Aorta (tissue), 5 donors: ENCODE measurements at places on chromosomes 3 and 15. TPM values are rescaled to one million over a fixed set of nuclear protein-coding genes. Genes with fewer than 3 reads are reported as not detected.

LRRC31 gene
- not detected for total RNA-seq

- no peak for DNase-seq
These were observed 521.8 kb upstream of the CNTN3 start for GRCh38 chr3:75136100-75136897.

ADCY5 gene
- total RNA-seq, result 72.7 TPM

AGBL1 gene
- total RNA-seq, result 0.21 TPM

- no peak for DNase-seq
These were observed 23.0 kb upstream of the CLRN1 start for GRCh38 chr3:150995510-150995909.

DNA sequence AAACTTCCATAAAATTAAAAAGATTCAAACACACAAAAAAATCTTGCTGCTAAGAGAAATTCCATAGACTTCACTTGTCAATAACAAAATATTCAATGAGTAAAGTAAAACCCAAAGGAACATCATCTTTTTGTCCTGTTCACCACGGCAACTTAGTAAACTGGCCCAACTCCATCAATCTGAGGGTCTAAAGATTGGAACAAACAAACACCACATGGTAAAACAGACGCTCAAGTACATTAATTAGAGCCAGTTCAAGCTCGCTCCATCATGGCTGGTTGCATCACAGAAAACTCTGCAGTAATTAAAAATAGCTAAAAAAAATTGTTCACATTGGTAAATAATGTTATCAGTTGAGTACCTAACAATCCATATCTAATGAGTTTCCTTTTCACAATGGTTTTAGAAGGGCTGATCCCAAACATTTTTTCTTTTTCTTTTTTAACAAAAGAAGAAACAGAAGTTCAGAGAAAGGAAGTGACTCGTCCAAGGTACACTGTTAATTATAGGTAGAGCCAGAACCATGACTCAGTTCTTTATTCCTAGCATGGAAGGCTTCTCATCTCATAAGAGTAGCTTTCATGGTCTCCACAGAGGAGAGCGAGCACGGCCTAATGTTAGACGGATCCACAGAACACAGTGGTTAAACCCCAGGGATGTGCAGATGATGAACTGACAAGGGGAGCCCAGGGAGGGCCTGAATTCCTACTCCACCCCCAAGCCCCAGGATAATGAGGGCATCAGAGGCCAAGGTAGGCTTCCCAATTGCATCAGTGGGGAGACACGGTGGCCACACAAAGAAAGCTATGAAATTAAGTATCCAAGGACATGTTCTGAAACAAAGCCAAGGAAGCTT, 79.2 kb upstream of the ARHGEF3 start:
- DNase-seq, result no peak

DNA sequence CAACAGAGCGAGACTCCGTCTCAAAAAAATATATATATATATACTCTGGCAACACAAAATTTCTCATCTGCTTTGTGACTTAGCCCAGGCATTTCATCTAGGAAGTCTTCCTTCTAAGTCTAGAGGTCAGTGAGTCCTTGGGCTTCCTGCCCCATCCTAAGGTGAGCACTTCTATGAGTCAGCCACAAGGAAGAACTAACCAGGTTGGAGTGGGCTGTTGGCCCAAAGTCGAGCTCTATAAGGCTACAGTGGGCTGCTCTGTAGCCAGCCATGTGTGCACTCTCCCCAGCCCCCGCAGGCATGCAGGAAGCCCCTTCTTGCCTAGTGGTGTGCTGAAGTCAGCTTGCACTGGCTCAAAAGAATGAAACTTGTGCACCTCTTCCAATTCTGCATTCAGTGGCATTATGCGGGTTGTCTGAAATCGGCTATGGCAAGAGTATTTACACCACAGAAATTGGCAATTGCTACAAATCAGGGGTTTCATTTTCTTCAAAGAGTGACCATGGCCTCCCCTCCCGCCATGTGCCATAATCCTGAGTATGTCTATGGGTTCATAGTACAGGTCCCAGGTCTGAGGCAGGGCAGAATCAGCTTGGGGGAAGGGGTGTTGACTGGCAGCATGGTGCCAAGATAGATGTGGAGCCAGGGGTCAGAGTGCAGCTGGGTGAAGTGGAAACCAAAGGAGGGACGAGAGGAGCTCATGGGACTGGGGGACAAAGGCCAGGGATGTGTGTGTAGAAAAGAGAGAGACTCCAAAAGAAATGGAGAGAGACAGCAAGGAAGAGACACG, 22.0 kb upstream of the LOXL1 start:
- DNase-seq, result peak; percentile 57

DNA sequence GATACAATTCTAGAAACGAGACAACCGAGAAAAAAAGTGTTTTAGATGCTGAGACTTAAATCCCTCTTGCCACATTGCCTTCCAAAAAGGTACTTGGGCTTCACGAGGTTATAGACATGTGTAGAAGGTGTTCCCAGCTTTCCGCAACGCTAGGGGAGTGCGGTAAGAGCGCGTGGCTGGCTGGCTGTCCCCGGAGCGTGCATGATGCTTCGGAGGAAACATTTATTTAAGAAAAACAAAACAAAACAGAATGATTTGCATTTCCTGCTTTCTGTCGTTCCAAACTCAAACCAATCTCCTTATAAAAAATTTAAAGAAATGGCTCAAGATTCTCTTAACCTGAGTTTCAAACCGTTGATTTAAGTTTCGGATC, 841 bp downstream of the SLC6A20 start:
- DNase-seq, result no peak

WNT5A gene
- total RNA-seq, result 0.52 TPM

- DNase-seq, result no peak
These were observed 15.2 kb upstream of the MME start for GRCh38 chr3:155064920-155065319.

GRCh38 chr3:8504611-8504973, 3.0 kb downstream of the LMCD1 start:
- no peak for DNase-seq

FBXO40 gene
- total RNA-seq, result not detected

DNA sequence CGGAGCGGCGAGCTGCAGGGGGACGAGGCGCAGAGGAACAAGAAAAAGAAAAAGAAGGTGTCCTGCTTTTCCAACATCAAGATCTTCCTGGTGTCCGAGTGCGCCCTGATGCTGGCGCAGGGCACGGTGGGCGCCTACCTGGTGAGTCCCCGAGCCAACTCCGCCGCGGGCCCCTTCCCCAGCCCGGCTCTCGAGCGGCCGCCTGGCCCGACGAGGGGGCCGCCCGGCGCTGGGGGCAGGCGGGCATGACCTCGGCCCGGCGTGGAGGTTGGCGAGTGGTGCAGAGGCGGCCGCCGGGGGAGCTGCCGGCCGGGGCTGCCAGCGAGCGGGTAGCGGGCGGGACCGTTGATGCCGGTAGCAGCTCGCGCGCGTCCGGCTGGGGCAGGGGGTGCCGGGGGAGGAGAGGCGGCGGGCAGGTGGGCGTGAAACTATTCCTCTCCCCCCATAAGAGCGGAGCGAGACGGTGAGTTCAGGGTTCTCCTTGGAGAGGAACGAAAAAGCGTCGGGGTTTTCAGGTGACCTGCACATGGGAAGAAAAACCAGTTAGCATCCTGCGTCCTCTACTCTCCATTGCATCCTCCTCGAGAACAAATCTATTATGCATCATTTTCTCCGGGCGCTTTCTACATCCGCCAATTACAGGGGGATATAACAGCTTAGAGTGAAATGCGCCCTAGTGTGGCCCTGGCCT, 585 bp downstream of the SLCO3A1 start:
- peak; percentile 89 for DNase-seq

DNA sequence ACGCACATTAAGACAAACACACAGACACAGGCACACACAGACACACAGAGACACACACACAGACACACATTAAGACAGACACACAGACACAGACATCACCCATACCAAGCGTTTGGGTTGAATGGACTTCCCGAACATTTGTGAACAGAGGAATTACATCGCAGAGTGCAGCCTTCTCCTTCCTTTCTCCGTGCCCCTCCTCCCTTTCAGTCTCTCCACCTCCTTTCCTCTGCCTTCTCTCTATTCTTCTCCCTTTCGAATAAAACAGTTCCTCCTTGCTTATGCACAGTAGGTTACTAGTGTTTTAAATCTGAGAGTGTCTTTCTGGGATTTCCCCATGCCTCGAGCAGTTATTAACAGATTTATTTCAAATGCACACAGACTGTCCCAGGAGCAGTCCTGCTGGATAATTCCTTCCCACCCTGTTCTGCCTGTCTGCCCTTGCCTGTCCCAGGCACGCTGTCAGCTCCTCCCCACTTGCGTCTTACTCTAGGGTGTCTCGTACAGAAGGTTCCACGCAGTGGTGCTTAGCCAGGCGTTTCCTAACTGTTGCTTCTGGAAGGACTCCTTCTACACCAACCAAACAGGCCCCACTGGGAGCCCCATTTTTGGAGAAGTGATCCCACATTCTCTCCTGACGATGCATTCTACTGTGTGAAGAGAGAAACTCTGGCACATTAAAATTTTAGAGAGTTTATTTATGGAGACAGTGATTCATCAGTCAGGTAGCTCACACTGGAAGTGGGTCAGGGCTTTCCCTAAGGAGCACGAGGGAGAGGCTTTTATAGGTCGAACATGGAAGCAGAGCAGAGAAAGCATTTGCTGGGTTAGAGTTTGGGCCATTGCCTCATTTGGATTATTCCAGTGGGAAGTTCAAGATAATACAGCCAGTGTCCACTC, 163.8 kb downstream of the SV2B start:
- peak; percentile 74 for DNase-seq

CHRNA7 gene
- 3.5 TPM for total RNA-seq

EFHB gene
- total RNA-seq, result 0.81 TPM

DNA sequence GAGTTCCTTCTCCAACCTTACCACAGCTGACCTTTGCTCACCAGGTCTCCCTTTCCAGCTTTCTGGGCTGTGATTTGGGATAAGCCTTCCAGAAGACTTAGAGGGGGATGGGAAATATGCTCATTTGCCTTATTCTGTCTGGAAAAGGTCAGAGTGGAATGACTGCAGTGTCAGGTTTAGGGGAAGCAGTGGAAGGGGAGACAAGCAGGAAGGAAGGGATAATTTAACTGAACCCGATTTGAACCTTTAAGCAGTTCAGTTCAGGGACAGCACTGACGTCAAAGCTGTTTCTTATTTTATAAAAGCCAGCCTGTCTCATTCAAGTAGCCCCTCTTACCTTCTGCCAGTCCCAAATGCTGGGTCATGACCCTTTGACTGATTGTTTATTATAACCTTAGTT, 418.4 kb upstream of the RARB start:
- DNase-seq, result no peak

- DNase-seq, result no peak
These were observed 66.5 kb upstream of the TBL1XR1 start for GRCh38 chr3:177263615-177264368.

DNA sequence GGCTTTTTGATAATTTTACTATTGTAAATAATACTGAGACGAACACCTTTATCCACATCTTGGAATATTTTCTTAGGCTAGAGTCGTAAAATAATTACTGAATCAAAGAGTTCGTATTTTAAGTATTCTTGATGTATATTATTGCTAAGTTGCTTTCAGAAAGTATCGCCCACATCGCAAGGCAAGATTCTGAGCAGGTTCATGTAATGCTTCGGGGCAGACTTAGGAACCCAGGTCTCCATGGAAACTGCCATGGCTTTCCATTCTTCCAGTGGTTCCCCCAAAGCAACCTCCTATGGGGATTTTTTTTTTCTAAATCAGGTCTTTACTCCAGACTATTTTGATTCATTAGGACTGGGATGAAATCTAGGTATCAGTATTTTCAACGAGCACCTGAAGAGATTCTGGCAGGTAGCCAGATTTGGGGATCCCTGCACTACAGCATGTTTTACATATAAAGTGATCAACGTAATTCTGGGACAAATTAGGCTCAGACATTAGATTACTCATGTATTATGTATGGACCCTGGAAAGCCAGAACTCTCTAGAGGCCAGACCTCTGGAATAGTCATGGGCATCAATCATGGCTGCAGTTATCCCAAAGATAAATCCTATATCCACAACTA, 86.5 kb downstream of the B3GNT5 start:
- DNase-seq, result no peak

DNA sequence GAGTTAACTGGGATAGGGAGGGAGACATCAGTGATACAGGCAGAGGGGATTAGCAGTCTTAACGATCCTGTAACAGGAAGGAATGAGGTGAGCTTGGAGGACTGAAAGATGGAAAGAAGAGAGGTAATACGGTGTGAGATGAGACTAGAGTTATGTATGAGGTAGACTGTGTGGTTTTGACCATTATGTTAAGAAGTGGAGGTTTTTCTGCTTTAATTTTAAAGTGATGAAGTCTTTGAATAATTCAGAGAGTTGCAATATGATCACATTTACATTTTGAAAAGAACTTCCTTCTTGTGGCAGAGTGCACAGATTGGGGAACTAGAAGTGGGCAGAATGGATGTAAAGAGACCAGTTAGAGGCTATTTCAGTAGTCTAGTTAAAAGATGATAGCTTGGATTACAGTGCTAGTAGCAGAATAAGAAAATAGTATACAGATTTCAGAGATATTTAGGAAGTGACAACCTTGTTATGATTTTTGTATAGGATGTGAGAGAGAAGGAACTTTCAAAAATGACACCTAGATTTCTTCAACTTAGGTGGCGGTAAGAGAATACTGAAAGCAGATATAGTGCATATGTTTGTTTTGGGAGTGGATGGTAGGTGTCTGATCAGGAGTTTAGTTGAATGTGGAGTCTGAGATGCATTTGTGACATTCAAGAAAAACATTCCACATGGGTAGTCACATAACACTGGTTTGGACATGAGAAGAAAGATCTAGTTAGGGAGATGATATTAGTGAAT, 40.5 kb downstream of the STT3B start:
- DNase-seq, result no peak

GNAT1 gene
- total RNA-seq, result not detected

DNA sequence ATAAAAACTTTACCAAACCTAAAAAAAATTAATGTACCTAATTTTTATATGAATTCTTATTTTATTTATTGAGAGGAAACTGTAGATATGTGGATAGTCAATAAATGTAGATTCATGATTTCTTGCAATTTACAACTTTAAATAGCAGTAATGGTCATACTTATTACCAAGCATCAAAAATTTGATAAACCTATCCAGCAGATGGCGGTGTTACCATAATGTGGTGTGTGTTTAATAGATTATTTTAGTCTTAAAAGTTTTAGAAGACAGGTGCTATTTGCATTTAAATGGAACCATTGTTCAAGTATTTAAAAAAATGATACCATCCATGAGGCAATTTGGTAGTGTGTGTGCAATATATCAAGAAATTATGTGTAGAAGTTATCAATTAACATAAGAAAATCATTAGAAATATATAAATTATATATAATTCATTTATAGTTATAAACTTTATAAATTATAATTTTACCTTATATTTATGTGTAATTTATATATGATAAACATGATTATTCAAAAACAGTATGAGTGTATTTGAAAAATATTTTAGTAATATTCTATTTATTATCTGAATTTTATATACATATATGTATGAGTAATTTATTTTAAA, 176.0 kb upstream of the BCHE start:
- no peak for DNase-seq

KCNAB1 gene
- total RNA-seq, result 22.6 TPM

GRCh38 chr3:98901119-98901391, 440 bp downstream of the DCBLD2 start:
- DNase-seq, result no peak

CCDC9B gene
- 66.6 TPM for total RNA-seq

- no peak for DNase-seq
These were observed 10.5 kb downstream of the NKTR start for GRCh38 chr3:42610976-42611375.
